Heart right ventricle (tissue), 16 donors: ENCODE measurements at places on chromosomes 2 and 18. TPM values are rescaled to one million over a fixed set of nuclear protein-coding genes. Genes with fewer than 3 reads are reported as not detected.

DNA sequence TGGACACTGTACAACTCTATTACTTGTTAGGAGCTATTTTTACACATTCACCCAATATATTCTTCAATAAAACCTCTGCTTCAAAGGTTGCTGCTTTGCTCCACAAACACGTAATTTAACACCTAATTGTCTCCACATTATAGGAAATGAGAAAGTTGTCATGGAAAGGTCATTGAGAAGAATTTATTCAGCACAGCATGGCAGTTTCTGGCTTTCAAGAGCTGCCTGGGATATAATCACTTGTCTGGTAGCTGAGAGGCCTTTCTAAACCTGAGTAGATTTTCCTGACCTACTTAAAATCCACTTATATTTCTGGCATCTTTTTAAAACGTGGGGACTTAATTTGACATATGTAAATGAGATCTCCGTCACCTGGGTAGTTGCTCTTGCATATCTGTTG lies 216.1 kb downstream of the ZNF804A start:
- DNase-seq = no peak

DNA sequence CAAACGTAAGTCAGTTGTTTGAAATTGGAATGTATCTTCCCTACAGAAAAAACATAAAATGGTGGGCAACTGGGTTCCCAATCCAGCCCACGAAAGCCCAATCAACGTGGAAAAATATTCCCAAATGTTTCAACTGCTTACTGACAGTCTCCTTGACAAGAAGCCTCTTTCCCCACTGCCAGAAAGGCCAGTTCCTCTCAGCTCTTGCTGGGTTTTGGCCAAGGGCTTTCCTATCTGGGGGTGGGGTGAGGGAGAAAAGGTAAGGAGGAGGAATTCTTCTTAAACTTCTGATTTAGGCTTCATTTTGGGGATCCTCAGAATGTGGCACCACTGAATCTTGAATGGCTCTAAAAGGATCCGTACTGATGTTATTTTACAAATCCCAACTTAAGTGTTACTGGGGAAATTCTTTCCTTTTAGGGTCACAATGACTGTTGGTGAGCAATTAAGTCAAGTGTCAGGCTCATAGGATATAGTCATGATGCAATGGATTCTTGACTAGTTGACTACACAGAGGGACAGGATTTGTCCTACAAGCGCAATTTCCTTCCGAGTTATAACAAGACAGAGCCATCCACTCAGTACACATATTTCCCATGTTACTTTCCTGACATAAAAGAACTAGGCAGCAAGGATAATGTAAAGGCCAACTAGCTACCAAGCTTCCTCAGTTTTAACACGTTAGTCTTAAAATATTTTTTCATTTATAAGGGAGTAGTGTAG lies 73.6 kb downstream of the SPRED2 start:
- DNase-seq = no peak

Gene RALB
- total RNA-seq = 46.5 TPM

- DNase-seq = no peak
These were observed 69.5 kb upstream of the SPTBN1 start for GRCh38 chr2:54386585-54386984.

- DNase-seq = no peak
These were observed 99.5 kb upstream of the LMAN1 start for GRCh38 chr18:59458575-59458974.

Gene UPP2
- not detected for total RNA-seq

DNA sequence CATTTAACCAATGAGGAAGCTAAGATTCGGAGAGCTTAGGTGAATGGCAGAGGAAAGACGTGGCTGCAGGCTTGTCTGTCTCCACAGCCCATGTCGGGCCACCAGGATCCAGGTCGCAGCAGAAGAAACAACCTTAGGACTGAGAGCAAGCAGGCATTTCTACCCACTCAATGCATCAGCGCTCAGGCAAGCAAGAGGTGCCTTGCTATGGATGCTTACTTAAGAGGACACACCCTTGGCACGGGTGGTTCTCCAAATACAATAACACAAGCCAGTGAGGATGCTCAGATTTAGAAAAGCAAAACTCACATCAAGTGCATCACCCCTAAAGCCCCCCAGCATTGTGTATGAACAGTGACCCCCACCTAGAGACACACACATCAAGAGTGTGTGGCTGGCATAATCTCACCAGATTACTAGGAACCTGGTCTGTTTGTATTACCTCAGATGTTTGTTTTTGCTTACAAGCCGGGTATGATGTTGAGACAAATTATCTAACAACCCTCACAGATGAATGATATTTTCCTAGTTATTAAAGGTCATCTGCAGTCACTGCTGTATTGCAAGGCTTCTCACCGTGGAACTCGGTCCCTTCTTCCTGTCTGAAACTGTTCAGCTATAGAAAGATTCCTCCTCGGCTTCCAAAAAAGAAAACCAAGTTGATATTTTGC lies 34.2 kb upstream of the NPAS2 start:
- no peak for DNase-seq

- DNase-seq = no peak
These were observed 13.4 kb upstream of the CELF4 start for GRCh38 chr18:37578886-37579513.

- DNase-seq = no peak
These were observed 193.8 kb downstream of the LRRTM4 start for GRCh38 chr2:77328134-77328931.

GRCh38 chr2:236687296-236687965 lies 117.8 kb downstream of the ACKR3 start:
- peak; percentile 55 for DNase-seq

- no peak for DNase-seq
These were observed 18.1 kb downstream of the MAPK4 start for GRCh38 chr18:50578030-50578429.

DNA sequence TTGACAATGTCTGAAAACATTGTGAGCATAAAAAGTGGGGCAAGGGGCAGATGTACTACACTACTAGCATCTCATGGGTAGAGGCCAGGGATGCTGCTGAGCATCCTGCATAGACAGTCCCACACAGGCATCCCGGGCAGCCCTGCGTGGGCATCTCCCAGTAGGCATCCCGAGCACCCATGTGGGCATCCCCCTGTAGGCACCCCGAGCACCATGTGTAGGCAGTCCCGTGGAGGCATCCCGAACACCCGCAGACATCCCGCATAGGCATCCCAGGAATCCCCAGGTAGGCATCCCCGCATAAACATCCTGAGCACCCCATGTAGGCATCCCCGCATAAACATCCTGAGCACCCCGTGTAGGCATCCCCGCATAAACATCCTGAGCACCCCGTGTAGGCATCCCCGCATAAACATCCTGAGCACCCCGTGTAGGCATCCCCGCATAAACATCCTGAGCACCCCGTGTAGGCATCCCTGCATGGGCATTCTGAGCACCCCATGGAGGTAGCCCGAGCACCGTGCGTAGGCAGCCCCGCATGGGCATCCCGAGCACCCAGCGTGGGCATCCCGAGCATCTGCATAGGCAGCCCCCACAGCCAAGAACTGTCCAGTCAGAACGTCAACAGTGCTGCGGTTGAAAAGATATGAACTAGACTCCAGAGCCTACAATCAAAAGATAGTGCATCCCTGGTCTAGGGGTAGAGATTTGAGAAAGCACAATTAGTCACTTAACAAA lies 273.5 kb downstream of the NBAS start:
- no peak for DNase-seq

DNA sequence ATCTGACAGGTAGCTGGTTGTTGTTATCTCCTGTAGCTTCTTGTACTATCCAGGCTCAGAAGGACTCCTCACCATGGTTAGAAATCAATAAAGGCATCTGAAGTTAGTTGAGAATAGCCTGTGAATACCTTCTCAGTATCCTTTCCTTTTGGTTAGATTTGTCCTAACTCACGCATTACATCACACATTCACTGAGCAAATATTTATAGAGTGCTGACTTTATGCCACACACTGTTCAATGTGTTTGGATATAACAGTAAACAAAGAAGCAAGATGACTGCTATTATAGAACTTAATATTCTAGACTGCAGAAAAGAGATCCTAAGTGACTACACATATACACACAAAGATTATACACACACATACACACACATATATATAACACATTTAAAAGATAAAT lies 889.9 kb upstream of the CHAC2 start:
- DNase-seq = no peak

Gene WIPF1
- 12.4 TPM for total RNA-seq

GRCh38 chr2:205273627-205274026 lies 408.7 kb upstream of the NRP2 start:
- no peak for DNase-seq

- no peak for DNase-seq
These were observed 31.3 kb downstream of the DGKD start for GRCh38 chr2:233385489-233386044.

Gene FER1L5
- total RNA-seq = 0.08 TPM

Gene CLEC4F
- 1.1 TPM for total RNA-seq
